ENCODE measurements at places on chromosomes 6 and 20. TPM values are rescaled to one million over a fixed set of nuclear protein-coding genes. Genes with fewer than 3 reads are reported as not detected.

The LPA gene
- 0.31 TPM for total RNA-seq

- H3K27ac ChIP-seq = peak overlapping the region; percentile 80
- H3K4me1 ChIP-seq = peaks cover 15% of the 10 kb centered on the region
- peak overlapping the region; percentile 81 for H3K4me3 ChIP-seq
- peaks cover 23% of the 10 kb centered on the region for H3K36me3 ChIP-seq
These were observed 1.2 kb upstream of the RRP36 start for GRCh38 chr6:43020052-43020705.

DNA sequence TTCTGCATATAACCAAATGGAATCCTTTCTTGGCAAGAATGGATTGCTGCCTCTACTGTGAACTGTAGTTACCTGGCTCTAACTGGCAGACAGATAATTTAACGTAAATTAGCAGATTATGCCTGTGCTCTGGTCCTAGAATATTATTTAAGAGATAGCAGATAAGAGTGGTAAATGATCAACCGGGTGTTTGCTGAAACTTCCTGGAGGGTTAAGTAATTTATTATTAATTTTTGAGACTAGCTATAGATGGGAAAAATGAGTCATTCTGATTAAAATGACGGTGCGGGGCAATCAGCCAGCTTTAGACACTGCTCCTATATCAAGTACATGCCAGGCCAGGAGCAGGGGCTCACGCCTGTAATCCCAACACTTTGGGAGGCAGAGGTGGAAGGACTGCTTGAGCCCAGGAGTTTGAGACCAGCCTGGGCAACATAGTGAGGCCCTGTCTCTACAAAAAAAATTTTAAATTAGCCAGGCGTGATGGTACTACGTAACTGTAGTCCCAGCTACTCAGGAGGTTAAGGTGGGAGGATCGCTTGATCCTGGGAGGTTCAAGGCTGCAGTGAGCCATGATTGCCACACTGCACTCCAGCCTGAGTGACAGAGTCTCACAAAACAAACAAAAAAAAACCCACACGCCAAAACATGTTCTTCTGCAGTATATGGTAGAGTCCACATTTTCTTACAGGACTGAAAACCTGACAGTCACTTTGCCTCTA lies 22.6 kb downstream of the B4GALT5 start:
- no peak overlapping the region for H3K4me3 ChIP-seq
- H3K4me1 ChIP-seq = peaks cover 45% of the 10 kb centered on the region
- peaks cover 4% of the 10 kb centered on the region for H3K36me3 ChIP-seq
- peak overlapping the region; percentile 80 for H3K27ac ChIP-seq

The ABHD12 gene
- total RNA-seq = 68.9 TPM
